Activated CD4-positive, alpha-beta T cell treated with anti-CD3 and anti-CD28 coated beads for 36 hours (primary cell): ENCODE measurements at places on chromosomes 5 and 9. TPM values are rescaled to one million over a fixed set of nuclear protein-coding genes. Genes with fewer than 3 reads are reported as not detected.

Gene SPINK7
- not detected for total RNA-seq

Gene GRM6
- not detected for total RNA-seq

Gene NIPAL4
- total RNA-seq = 3.7 TPM

Gene FAM153A
- total RNA-seq = 38.8 TPM

Gene ALDH1B1
- 20.3 TPM for total RNA-seq

Gene SKP1
- 218 TPM for total RNA-seq

Gene OR1Q1
- not detected for total RNA-seq

Gene ACTBL2
- not detected for total RNA-seq

Gene GARIN3
- 0.82 TPM for total RNA-seq

Gene UBAC1
- 41.7 TPM for total RNA-seq

Gene PHF24
- 0.09 TPM for total RNA-seq
